ENCODE measurements at places on chromosomes 2 and 18. TPM values are rescaled to one million over a fixed set of nuclear protein-coding genes. Genes with fewer than 3 reads are reported as not detected.

The AKAIN1 gene
- total RNA-seq: not detected

The RAPGEF4 gene
- total RNA-seq: 1.0 TPM

The PSMA8 gene
- 0.73 TPM for total RNA-seq

The SLC30A3 gene
- 0.68 TPM for total RNA-seq

The NT5DC4 gene
- total RNA-seq: not detected

The IL36RN gene
- not detected for total RNA-seq

The HSPE1 gene
- 275 TPM for total RNA-seq

The SPDYA gene
- total RNA-seq: 2.0 TPM

The C2orf78 gene
- not detected for total RNA-seq

DNA sequence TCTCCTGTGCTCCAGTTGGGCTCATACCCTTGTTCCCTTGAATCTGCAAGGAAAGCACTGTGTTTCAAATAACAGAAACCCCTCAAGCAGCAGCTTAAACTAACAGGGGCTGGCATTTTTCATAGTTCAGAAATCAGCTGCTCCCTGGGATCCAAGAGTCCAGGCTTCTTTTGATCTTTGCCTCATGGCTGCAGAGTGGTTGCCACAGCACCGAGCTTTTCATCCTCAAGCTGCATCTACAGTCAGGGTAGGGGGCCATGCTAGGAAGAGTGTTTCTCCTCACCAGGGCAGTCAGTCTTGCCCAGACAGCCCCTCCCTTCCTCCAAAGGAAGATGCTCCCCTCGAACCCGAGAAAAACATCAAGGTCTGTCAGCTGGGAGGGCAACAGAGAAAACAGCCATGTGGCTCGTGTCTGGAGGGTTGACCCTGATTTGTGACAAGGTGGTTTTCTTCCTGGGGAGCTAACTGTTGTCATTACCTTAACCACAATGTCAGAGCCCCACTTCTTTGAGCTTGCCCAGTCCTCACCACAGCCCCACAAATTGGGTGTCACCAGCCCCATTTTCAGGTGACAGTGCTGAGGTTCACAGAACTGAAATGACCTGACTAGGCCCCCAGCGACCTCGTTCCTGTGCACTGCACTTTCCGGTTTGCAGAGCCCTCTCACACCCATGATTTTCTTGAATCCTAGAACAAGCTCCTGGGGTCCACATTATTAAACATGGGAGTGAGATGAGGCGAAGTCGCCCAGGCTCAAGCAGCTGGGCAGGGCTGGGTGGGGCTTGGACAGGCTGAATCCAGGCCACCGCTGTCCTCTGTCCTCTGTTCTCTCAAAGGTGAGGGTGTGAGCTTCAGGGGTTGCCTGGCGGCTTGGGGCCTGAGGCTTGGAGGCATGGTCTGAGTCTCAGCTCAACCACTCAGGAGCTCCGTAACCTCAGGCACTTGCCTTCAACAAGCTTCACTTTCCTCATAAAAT lies 21.9 kb downstream of the ATOH8 start:
- DNase-seq: no peak

DNA sequence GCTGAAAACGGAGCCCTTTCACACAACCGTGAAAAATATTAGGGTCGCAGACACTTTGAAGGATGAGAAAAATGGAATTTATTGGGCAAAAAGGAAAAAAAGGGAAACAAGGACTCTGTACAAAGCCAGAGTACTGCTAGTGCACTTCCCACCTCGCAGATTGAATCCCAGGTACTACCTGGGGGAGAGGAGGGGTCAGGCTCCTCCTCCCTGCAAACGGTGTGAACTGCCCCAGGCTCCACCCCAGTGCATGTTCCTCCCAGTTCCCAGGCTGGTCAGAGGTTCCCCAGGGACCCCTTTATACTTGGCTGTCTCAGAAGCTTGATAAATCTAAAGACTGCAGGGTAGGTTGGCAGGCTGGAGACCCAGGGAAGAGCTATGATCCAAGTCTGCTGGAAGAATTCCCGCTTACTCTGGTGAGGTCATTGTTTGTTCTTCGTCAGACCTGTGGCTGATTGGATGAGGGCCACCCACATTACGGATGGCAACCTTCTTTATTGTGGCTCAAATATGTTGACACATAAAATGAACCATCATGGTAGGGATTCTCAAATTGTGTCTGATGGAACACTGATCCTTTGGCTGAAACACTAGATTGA lies 290.4 kb upstream of the POU3F3 start:
- no peak for DNase-seq

DNA sequence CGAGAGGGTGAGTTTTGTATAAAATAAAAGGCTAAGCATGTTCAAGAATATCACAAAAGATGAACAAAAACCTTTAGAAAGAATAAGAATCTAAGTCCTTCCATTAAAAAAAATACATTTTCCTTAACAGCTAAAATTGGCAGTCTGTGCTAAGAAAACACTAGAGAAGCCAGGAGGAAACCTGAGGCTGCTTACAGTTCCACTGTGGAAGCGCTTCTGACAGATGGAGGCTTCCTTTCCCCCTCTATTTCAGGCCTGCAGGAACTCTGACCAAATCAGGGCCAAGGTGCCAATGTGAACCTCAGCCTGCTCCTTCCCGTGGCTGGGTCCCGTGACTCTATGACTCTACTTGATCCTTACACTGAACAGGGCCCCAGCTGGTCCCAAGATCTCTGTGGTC lies 108.1 kb upstream of the ARHGAP28 start:
- no peak for DNase-seq

GRCh38 chr2:31142110-31142509 lies 3.9 kb upstream of the GALNT14 start:
- no peak for DNase-seq

- no peak for DNase-seq
Measured at GRCh38 chr2:25103287-25103871, 61.5 kb downstream of the EFR3B start.

DNA sequence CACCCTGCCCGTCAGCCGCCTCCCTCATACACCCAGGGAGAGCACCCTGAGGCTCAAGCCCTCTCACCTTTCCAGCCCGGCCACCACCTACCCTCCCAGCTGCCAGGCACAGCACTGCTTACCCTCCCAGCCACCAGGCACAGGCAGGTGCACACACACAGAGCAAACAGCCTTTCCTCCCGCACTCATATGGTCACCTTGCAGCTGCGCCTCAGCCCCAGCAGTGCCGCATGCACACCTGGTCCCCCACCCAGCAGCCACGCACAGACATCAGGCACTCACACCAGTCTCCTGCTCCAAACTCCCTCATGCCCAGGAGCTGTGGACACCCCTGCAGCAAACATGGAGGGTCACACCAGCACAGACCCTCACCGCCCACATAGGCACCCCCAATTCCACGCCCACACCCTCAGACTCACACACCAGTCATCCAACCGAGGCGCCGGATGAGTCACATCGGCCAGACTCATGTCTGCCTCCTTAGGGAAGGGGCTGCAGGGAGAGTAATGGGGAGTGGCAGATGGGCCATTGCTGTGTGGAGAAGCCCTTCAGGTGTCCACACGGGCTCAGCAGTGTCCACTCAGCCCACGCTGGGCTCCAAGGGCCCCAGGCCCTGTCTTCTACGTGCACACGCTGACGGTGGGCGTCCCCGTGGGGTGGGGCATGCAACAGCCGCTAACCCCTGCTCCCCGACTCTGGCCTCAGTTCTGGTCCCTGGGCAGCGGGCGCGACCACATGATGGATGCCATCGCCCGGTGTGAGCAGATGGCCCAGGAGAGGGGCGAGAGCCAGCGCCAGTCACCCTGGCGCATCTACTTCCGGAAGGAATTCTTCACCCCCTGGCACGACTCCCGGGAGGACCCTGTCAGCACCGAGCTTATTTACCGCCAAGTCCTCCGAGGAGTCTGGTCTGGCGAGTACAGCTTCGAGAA lies 22.3 kb upstream of the GPR17 start:
- no peak for DNase-seq

DNA sequence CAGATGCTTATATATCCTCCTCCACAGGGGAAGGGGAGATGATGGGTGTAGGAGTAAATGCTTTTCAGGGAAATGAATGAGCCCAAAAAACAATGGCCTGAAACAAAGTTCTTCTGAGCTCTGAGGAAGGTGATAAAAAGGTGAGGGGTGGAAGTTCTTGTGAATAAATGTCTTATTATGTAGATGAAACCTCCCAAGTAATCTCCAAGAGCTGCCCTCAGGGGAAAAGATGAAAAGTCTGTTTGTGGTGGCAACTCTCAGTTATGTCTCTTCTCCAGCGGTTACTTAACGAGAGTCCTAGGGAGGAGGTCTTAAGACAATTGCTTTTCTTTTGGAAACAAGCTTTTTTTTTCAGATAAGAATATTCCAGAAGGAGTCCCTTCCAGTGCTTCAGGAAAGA lies 115.5 kb upstream of the CHAC2 start:
- DNase-seq: no peak

DNA sequence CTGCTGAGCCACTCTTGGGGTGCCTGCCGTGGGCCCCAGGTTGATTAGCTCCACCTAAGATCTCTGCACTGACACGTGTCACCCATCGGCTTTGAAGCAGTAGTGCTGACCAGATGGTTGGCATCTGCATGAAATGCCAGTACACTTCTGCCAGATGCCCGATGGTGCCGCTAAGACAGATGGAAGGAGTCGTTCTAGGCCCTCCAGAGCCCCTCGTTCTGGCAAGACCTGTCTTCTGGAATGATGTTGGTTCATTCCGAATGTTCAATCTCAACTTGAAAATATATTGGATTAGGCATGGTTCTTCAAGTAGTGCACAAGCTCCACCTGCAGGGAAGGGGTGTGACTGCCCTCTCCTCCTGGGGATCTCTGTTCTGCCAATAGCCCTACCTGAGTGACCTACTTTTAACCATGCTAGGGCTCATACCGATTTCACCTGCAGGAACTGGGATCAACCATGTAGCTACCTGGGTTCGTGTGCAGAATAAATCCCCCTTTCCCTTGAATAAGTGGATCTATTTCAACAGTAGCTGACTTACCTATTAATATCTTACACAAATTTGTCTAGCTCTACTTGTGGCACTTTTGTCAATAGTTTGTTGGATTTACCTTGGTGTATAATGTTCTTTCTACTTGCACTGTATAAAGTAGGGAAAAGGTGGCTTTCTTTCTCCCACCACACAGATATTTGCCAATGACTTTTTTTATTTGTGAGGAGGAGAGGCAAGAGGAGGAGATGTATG lies 342.6 kb downstream of the CTNNA2 start:
- DNase-seq: no peak

- no peak for DNase-seq
Measured at GRCh38 chr2:233323851-233324250, 16.2 kb downstream of the SAG start.

GRCh38 chr2:134218930-134219658 lies 34.8 kb upstream of the MGAT5 start:
- peak; percentile 14 for DNase-seq

- DNase-seq: no peak
Measured at GRCh38 chr2:45229411-45229810, 220.2 kb upstream of the SIX2 start.

DNA sequence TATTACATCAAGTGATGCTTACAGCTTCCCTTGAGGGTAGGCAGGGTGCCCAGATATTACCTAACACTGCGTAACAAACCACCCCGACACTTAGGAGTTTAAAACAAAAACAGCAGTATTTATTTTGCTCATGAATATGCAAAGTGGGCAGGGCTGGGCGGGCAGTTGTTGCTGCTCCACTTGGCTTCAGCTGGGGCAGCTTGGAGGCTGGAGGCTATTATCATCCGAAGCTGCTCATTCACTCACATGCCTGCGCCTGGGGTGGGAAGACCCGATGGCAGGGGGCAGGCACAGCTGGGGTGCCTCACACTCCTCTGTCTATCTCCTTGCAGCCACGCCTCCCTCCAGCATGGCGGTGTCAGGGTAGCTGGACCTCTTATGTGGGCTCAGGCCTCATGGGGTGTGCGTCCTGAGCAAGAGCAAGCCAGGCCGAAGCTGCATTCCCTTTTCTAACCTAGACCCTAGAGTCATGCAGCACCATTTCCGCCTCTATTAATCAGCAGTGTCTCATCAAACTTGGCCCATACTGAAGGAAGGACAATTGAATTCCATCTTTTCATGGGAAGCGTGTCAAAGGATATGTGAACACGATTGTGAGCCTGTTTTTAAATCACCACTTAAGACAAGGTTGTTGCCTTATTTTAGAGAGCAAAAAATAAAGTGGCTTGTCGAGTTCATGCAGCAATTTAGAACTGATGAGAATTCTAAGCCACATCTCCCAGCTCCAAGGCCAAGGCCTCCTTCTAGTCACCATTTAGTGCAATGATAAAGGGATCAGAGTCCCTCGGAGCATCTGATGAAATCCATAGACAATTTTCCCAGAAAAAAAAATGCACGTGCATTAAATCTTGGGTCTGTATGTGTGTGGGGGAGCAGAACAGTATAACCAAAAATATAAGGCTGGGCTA lies 54.9 kb downstream of the SDC1 start:
- no peak for DNase-seq
